ENCODE measurements at places on chromosomes 6 and 20.

DNA sequence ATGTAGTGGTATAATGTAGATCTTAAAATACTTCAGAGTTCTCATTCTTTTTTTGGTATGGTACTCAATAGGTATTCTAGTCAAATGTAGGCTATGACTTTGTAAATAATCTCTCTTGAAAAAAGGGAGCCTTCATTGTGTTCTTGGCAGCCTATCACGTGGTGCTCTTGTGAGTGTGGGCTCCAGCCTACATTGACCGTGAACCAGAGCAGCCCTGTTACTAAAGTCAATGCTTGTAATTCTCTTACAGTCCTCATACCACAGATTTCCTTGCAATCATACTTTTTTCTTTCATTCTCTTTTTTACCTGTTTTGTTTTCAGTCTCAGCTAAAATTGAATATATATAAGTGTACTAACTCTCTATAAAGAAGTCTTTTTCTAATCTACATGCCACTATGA lies 31.1 kb downstream of the ARID1B start:
- DNase-seq = no peak

DNA sequence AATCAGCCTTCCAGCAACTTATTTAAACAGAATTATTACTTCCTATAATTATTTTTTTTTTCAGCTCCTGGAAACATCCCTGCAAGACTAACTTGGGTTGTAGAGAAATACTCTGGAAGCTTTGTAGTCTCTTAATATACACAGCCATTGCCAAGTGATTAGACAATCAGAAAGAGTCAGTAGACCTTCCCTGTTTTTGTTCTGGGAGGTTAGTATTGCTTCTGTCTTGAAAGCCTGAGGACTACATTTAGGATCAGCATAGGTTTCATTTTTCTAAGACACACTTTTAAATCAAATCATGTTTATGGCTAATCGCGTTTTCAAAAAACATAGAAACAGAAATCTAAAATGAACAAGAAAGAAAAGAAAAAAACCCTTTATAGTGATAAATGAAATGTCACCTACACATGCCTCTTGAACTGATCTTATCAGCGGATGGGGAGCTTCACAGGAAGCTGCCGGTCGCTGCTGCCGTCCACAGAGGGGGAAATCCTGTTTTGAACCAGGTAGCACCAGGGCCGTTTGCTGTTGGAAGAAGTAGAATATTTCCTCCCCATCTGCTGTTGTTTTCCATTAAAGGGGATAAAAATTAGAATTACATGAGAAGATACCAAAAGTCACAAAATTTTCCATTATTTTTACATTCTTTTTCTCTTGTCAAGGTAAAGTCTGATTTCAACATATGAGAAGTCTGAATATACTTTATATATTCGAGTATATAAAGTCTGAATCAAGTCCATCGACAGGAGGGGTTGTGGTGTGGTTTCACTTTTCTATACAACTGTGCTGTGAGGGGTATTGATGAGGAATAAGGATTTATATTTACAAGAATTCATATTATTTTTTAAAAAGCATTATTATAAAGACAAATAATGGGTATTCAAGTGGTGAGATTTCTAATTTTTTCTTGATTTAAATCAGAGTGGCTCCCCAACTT lies 94.6 kb downstream of the ARMC2 start:
- peak; percentile 75 for DNase-seq

GRCh38 chr20:63315731-63316491 lies 22.9 kb downstream of the COL20A1 start:
- peak; percentile 1 for DNase-seq

GRCh38 chr6:53300656-53301551 lies 47.8 kb downstream of the ELOVL5 start:
- peak; percentile 36 for DNase-seq

DNA sequence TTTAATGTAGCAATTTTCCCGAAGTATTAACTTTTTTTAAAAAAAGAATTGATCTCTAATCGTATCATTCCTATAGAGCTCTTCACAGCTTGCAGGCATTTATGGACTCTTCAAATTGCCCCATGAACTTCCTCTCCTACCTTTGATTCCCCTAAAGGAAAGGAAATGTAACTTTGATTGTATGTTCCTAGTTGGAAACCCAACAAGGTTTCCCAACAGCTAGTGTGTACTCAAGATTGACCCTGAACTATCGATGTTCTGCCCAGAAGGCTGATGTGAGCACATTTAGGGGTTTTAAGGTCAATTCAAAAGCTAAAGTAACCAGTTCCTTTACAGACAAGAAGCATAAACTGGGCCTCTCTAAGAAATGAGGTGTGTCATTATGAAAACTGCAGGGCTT lies 491.7 kb downstream of the PTPRT start:
- DNase-seq = no peak

DNA sequence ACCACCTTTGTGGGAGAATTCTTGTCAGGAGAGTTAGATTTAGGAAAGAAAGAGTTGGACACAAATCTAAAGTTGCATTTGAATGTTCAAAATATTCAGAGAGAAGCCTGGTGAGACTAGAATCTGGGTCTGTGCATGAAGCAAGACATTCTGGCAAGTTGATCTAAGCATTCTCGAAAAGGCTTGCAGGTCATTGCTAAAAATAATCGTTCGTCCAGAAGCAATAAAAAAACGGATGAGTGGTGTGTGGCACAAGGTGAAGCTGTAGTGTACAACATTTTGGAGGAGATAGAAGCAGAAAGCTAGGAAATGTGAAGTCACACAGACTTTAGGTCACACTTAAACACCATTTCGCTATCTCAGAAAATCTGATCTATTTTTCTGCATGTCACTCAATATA lies 114.9 kb upstream of the IFNGR1 start:
- no peak for DNase-seq

GRCh38 chr6:71289039-71289801 lies 609 bp downstream of the OGFRL1 start:
- DNase-seq = peak; percentile 13

GRCh38 chr6:125346926-125347563 lies 45.3 kb upstream of the HDDC2 start:
- no peak for DNase-seq

GRCh38 chr6:161547617-161548016 lies 273.8 kb upstream of the AGPAT4 start:
- DNase-seq = no peak

DNA sequence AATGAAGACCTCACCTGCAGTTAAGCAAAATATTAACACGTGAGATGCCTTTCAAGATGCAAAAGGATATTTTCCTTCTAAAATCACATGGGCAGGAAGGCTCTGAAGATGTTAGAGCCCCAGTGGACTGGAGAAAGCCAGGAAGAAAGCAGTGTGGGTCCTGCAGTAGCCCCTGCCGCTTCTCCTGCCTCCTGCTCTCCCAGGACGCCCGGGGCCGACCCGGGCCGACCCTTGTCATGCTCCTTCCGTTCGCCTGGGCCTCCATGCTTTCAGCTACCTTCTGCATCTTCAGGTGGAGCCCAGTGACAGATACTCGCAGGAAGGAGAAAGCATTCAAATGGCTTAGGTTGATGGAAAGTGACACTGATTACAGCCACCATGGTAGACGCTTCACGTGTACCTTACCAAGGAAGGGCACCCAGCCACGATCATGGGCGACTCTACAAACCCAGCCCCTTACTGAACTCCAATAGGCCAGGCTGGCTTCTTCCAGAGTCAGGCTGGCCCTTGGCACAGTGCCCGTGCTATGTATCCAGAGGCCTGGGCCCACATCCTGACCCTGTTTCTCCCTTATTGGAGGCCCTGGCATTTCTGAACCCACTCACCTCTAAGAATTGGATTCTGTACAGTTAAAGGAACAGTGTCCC lies 69.0 kb downstream of the TCP11 start:
- no peak for DNase-seq

- no peak for DNase-seq
Observed at GRCh38 chr20:34557936-34558319, 590 bp upstream of the MAP1LC3A start.

GRCh38 chr6:111724505-111724904 lies 118.8 kb upstream of the TRAF3IP2 start:
- DNase-seq = peak; percentile 33

DNA sequence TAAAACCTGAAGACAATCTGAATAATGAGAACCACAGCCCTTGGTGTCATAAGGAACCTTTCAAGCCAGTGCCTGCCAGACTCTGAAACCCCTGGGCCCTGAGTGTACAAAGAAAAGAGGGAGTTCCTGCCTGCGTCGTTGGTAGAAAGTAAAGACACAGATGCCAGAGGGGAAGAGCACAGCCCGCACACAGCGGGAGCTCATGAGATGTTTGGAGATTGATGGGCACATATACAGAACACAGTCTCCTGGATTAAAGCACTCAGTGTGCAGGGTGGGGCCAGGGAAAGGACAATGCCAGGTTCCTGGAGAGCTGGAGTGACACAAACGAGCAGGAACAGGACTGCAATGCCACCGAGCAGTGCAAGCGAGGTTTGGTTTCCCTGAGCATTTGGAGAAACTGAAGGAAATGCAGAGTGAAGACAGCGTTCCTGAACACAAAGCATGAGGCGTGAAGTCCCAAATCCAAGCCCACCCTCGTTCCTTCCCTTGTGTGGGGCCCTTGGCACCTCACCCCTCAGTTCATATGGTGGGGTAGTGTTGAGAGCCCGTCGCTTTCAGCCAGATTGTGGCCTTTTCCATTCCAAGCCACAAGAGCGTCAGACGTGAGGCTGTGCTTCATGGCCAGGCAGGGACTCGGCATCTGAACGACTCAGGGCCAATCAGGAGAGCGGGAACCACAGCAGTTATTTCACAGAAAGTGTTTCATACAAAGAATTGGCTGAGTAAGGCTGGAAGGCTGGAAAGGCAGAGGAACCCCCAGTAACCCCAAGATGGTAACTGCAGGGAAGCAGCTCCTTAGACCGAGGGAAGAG lies 41.0 kb upstream of the RPS6KA2 start:
- no peak for DNase-seq

DNA sequence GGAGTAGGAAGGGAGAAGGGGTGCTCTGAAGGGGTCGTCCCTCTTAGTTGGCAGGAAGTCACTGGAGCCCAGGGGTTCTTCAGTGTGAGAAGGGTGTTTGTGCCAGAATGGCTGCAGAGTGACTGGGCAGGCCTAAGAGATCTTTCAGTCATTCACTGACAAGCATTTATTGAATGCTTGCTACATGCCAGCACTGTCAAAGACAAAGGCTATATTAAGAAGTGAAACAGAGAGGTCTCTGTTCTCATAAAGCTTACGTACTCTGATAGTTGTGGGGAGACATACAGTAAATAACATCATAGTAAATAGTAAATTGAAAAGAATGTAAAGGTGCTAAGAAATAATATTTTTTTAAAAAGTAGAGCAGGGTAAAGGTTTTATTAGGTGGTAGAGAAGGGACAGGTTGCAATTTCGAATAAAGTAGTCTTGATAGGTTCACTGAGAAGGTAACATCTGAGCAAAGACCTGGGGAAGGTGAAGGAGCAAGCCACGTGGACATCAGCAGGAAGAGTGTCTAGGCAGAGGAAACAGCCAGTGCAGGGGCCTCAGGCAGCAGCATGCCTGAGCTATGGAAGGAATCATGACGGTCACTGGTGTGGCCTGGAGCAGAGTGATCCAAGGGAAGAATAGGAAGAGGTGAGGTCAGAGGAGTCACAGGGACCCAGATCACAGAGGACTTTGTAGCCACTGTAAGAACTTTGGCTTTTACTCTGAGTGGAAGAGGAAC lies 36.3 kb upstream of the RNF8 start:
- no peak for DNase-seq

GRCh38 chr6:23601811-23602345 lies 524.1 kb upstream of the NRSN1 start:
- DNase-seq = no peak

DNA sequence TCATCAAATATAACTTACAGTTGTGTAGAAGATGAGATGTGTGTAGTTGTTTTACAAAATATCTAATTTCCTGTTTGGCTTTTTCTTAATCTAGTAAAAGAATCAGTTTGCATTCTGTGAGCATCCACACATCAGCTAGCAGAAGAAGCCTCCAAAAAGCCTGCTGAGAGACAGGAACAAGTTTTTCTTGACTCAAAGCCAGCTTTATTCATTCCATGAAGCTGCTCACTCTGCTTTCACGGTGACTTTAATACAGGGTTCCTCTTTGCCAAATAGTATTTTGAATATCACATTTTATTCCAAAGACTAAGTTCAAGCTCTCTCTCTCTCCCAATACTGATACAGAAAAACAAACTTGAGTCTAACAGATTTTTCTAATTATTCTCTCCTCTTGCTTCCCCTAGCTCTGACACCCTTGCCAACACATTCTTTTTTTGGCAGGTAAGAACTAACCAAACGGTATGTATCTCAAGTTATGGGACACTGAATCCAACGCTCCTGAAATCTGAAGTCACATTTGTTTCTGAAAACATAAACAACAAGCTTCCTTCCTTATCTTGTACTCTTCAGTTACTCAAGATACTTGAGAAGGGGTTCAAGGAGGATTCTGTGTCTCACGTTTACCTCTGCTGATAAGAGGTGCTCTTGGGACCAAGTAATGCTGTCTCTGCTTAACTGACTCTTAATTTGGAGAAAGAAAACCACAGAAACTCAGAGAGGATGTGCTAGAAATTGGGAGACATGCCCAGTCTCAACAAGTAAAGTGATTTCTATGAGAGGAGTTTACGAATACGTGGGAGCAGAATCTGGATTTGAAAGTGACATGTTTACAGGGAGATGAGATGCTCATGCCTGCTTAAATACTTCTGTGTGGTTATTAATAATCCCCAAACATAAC lies 184.2 kb upstream of the SPTLC3 start:
- no peak for DNase-seq

DNA sequence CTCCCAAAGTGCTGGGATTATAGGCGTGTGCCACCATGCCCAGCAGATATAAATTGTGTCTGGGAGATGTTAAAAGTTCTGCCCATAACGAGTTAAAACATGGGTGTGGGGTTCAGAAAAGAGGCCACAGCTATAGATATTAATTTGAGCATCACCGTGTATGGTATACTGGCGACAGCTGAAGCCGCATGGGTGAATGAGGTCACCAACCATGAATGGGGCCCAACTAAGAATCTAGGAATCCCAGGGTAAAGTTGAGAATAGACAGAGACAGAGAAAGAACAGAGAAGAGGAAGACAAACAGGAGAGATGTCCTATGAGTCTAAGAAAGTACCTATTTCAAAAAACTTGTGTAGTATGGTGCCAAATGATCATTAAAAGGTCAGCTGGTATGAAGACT lies 50.9 kb downstream of the ILRUN start:
- no peak for DNase-seq

DNA sequence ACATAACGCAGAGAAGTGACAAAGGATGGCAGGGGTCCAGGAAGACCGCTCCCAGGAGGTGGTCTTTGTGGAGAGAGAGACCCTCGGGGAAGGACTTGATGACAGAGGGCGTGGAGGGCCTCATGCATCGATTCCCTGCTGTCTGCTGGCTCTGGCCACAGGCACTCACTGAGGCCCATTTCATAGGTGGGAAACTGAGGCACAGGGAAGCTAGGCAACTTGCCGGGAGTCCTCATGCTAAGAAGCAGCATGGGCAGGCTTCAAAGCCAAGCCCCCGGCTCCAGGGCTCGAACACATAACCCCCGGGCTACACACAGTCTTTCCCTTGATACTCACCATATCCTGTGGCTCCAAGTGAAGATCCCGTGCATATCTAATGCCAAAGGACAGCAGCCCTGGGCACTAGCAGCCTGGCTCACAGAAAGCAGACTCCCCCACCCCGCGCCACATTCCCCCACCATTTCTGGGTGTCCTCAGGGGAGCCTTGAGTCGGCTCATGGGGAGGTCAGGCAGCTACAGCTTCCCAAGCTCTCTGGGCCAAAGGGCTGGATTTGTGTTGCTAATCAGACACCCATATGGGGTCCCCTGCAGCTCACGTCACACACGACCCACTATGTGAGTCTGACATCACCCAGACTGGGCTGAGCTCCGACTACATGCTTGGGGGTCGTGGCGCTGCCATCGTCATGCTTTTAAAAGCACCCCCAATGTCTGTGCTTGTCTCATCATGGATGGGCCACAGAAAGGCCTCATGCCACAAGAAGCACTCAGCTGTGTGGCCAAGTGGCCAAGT lies 130.9 kb upstream of the PMEPA1 start:
- DNase-seq = no peak
